SW480 (cell line): ENCODE measurements at places on chromosomes 7 and 10.

- DNase-seq = no peak
These were observed 449.0 kb downstream of the ETV1 start for GRCh38 chr7:13540429-13540828.

DNA sequence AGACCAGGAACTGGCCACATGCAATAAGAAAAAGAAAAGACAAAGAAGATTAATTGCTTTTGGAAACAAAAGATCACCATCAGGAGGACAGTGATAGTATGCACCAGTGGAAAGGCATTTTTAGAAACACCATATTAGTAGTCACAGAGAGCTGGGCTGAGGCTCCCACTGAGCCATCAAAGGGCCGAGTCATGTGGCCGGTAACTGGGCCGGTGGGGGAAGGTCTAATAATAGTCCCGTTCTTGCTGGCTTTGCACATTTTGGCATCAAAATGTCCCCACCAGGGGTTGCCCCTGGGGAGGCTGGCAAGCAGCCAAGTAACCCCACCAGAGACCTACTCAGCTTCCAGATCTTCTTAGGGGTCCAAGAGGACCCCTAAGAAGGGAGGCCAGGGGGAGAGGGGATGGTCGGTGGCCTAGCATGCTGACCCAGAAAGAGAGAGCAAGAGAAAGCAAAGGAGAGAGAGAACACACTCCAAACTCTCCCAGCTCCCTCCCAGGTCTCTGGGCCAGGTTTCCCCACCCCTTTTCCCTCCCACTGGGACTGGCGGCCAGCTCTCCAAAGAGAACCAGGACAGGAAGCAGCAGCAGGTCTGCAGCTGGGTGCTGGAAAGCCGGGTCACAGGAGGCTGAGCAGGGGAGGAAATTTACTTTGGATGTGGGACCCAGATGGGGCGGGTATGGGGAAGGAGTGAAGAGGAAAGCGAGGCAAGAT, 70.2 kb upstream of the FGFR2 start:
- peak; percentile 6 for DNase-seq

- DNase-seq = no peak
These were observed 13.2 kb upstream of the MALSU1 start for GRCh38 chr7:23285657-23286646.

DNA sequence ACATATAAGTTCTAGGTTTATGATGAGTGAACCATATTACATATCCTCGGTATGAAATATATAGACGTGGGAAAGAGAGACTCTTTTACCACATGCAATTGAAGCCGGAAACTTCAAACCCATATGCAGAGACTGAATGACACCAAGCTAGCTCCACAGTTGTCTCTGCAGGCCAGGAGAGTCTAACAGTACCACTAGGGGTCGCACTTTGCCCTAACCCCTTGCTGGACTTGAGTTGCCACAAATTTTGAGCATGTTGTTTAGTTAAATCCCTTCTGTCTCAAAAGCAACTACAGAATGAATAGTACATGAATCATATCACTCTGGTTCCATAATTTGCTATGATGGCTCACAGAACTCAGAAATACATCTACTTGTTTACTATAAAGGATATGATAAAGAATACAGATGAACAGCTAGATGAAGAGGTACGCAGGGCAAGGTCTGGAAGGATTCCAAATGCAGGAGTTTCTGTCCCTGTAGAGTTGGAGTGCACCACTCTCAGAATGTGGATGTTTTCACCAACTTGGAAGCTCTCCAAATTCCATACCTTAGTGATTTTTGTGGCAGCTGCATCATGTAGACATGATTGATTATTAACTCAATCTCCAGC, 112.4 kb upstream of the YAE1 start:
- peak; percentile 60 for DNase-seq

DNA sequence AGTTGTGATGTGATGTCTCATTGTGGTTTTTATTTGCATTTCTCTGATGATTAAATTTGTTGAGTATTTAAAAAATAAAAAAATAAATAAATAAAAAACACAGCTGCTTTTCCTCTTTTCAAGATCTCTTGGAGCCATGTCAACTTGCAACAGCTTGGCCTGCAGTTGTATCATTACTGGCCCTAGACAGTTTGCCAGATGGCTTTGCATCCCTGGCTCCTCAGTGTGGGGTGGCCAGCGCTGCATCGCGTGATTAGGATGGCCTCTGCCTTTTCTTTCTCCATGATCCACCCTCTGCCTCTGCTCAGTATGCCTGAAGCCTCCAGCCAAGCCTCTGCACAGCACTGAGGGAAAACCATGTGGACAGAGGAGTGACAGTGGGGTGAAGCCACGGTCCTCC, 96.8 kb downstream of the PPP1R3C start:
- DNase-seq = no peak

GRCh38 chr7:98137826-98138151, 31.1 kb downstream of the LMTK2 start:
- DNase-seq = no peak

DNA sequence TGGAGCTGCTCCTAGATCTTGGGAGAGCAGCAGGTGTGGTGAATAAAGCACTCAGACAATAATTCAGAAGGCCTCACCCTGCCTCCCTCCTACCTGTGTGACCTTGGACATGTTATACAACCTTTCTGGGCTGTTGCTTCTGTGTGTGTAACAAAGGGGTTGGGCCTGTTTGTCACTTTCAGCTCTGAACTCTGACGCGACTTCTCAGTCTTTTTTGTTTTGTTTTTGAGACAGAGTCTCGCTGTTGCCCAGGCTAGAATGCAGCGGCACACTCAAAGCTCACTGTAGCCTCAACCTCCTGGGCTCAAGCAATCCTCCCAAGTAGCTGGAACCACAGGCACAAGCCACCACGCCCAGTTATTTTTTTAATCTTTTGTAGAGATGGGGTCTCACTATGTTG, 89.3 kb downstream of the DNMBP start:
- no peak for DNase-seq

GRCh38 chr10:28479927-28480627, 52.8 kb upstream of the WAC start:
- no peak for DNase-seq

DNA sequence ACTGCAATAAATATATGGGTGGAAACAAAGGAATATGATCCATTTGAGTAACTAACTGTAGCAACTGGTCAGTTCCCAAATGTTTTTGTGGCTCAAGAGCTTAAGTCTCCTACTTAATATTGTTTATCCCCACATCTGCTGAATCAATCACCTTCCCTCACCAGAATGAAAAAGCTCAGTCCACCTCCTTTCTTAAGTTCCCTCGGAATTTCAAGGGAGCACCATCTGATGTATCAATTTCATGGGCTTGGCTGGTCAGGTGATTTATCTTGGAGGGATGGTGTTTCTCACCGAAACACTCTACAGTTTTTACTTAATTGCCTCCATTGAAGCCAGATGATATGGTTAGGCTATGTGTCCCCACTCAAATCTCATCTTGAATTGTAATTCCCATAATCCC, 176.6 kb downstream of the SEMA3E start:
- DNase-seq = no peak

DNA sequence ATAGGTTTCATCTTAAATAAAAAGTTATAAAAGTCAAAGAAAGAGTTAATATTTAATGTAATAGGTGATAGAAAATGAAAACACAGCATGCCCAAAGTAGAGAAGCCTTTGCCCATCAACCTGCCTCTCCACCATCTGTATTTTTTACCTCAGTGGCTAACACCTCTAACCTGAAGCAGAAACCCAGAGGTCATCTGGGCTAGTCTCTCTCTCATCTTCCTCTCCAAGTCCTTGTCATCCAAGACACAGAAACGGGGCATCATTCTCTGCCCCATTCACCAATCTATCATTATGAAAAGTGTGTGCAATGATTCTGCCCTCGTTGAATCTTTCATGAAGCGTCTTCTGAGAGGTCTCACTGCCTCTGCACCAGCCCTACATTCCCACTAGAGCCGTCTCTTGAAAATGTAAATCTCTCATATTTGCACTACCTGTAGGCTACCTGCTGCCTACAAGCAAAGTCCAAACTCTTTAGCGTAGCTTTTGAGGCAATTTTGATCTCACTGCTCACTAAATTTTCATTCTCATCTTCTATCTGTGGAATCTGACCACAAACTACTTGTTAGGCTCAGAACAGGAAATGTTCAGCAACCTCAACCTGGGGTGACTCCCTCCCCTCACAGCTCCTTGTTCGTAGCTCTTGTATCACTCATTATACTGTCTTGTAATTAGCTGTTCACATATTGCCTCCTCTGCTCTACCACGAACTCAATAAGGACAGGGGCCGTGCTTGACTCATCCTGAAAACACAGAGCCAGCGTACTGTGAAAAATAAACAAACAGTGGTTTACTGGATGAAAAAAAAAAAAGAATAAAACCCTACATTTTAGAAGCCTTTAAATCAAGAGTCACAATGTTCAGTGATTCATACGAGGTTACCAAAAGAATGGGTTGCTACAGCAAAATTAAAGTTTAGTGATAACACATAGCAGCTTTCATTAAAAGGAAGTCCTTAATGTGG, 83.1 kb downstream of the CTNNA3 start:
- no peak for DNase-seq

DNA sequence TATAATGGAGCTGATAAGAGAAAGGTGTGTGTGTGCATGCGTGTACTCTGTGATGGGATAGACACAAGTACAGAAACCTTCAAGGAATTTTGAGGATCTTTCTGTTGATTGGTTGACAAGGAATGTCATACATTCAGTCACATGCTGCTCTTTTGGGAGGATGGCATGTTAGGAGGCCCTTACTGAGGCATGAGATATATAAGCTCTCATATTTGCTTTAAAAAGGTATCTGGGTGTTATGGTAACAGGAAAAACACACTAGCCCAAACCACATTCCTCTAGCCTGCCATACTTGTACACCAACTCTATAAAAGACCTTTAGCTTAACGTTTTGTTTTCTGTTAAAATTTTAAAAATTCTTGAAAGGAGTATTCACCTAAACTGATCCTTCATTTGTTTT, 72.5 kb upstream of the EGFR start:
- DNase-seq = no peak

DNA sequence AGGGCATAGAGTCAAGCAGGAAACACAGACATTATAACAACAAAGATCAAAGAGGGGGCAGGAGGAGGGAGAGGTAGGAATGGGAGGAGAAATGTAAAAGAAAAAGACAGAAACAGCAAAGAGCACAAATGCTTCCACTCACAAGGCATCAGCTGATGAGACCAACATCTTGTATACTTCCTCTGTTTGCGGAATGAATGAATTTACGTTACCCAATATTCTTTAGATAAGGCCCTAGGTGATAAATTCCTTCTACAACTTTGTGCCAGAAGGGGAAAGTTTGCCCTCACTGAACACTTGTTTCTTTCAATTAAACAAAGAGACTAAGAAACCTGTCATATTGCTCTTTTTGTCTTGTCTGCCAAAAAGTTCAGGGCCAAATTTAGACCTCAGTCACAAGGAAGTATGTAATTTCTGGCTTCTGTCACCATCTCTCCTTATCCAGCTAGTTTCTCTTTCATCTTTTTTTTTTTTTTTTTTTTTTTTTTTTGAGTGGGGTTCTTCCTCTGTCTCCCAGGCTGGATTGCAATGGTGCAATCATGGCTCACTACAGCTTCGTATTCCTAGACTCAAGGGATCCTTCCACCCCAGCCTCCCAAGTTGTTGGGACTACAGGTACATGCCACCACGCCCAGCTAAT, 116.4 kb upstream of the NANOS1 start:
- peak; percentile 42 for DNase-seq

DNA sequence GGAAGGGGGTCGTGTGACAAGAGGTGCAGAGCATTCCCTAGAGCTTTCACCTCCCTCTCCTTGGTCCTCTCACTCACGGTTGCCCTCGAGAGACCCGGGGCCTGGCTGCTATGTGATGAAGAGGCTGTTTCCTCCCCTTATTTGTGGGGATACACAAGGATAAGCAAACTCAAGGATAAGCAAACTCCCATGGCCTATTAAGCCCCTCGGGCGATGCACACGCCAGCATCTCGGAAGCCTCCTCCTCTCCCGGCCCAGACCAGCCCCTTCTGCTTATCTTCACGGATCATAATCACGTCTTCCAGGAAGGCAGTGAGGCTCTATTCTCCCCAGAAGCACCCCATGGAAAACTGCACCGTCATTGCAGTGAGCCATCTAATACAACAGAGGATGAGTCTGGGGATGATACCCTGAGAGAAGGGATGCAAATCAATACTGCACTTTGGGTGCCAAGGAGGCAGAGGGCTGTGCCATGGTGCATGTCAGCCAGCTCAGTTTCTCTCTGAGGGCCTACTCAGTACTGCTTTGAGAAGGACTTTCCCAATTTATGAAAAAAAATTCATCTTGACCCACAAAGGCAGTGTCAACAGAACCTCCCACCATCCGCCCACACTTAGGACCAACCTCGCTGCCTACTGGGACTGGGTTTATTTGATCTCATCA, 22.2 kb downstream of the TMEM273 start:
- no peak for DNase-seq

GRCh38 chr7:135913404-135913803, 63.8 kb downstream of the MTPN start:
- DNase-seq = no peak

- DNase-seq = no peak
These were observed 77.7 kb upstream of the DIP2C start for GRCh38 chr10:767211-767610.
